Ovary (tissue), 10 donors: ENCODE measurements at places on chromosomes 3 and 15. TPM values are rescaled to one million over a fixed set of nuclear protein-coding genes. Genes with fewer than 3 reads are reported as not detected.

SLC22A14 gene
- 0.12 TPM for total RNA-seq

ADIPOQ gene
- total RNA-seq, result 1.1 TPM

RAB43 gene
- 34.9 TPM for total RNA-seq

RTP3 gene
- not detected for total RNA-seq

PDZRN3 gene
- 88.5 TPM for total RNA-seq

REC114 gene
- total RNA-seq, result not detected

ADGRG7 gene
- not detected for total RNA-seq

CCR3 gene
- total RNA-seq, result not detected

ALG1L2 gene
- total RNA-seq, result 0.54 TPM

RLBP1 gene
- not detected for total RNA-seq

CFAP100 gene
- total RNA-seq, result 2.8 TPM

TMEM40 gene
- total RNA-seq, result not detected

IFT122 gene
- 48.7 TPM for total RNA-seq

DNA sequence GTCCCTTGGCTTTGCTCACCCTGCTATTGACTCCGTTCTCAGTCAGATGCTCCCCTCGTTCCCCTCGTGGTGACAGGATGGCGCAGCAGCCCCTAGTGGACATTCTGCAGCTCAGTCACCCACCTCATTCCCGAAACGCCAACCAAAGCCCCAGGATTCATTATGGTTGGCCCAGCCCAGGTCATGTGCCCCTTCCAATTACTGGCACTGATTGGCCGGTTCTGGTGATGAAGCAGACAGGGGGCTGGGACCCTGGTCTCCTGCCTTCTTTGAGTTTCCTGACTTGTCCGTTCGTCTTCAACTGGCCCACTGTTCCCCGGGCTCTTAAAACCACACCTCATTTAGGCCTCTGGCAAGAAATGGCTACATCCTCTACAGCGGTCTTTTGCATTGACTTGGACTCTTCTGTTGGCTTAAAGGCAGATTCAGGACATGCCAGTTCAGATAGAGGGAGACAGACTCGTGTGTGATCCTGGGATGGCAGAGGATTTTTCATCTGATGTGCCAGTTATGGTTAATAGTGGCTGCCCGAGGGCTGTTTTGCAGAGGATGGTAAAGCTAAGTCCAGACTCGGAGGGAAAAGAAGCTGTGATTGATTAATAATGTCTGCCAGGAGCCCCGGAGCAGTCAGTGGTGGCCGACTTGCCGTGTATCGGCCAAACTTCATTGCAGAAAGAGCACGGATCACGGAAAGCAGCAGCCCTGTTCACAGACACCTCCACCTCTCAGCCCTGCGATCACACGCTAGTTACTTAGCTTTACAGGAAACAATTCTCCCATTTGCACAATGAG lies 37.8 kb downstream of the LSM3 start:
- DNase-seq, result no peak

DNA sequence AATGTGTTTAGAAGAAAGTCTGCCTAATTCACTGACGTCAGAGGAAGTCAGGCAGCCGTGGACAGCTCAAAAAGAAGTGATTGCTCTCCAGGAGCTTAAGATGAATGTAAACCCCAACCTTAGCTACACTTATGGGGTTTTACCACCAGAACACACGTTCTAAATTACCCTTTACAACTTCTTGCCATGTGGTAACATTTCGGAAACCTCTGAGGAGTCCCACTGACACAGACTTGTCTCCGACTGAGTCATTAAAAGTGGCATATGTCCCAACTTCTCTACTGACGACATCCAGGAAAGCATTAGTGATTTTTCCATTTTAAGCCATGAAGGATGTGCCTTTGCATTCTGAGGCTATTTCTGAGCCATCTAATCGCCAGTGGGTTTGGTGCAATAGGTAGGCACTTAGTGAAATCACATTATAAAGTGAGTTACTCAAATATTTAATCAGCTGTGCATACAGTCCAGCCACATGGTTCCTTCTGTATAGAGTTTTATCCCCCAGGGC lies 32.4 kb downstream of the C2CD4A start:
- no peak for DNase-seq

GRCh38 chr3:11220230-11220629 lies 52.0 kb upstream of the ATG7 start:
- no peak for DNase-seq

DNA sequence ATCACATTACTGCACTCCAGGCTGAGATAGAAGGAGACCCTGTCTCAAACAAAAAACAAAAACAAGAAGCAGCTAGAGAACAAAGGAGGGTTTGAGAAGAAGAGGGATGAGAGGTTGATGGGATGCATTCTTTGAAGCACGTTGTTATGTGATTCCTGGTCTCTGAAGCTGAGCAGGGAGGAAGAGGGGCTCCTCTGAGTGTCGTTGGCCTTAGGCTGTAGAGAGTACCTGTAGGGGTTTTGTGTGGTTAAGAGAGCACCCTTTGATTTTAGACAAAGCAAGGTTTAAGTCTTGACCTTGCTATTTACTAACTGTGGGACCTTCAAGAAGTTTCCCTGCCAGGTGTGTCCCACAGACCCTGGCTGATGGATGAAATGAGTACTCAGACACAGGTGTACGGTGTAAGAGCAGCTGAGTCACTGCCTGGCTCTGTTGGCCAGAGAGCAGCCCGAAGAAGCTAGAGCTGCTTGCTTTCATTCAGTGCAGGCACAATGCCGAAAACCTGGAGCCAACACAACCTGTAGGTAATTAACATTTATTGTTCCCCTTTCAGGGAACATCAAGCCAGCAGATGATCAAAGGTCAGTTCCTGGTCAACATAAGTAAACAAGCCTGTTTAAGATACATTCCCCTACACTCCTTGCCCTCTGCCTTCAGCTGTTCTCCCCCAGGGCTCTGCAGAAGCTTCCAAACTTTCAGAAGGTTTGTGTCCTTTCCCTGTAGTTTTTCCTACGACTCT lies 67.2 kb downstream of the LRRK1 start:
- DNase-seq, result no peak

GRCh38 chr15:63362196-63362595 lies 19.4 kb downstream of the CA12 start:
- DNase-seq, result no peak

DNA sequence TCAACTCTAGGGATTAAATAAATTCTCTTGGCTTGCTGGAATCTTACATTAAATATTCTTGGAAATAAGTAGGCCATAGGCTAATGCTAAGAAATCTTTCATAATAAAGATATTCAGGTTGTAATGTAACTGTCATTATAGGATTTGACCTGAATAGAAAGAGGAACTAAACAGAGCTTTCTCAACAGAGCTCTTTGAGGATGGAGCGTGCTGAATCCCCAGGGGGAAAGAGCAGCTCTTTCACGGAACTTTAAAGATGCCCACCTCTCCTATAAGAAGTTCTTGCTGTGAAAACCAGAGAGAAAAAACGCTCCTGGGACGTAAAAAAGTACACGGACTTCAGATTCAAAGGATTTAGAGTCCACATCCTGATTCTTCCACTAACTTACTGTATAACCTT lies 77.9 kb downstream of the NTRK3 start:
- DNase-seq, result no peak

DNA sequence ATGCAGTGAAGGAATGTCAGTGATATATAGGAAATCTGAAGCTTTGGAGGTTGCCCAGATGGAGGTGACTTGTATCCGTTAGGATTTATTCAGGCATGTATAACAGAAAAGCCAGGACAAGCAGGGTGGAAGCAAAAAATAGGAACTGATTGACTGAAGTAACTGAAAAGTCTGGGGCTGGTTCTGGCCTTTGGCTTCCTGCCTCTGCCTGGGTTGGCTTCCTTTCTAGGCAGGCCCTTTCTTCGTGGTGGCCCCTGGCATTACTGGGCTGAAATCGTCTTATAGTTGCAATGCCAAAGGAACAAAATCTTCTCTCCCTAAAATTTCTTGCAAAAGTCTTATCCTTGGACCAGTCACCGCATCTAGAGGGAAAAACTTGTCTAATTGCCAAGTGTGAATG lies 386.1 kb downstream of the PTPRG start:
- DNase-seq, result no peak

DNA sequence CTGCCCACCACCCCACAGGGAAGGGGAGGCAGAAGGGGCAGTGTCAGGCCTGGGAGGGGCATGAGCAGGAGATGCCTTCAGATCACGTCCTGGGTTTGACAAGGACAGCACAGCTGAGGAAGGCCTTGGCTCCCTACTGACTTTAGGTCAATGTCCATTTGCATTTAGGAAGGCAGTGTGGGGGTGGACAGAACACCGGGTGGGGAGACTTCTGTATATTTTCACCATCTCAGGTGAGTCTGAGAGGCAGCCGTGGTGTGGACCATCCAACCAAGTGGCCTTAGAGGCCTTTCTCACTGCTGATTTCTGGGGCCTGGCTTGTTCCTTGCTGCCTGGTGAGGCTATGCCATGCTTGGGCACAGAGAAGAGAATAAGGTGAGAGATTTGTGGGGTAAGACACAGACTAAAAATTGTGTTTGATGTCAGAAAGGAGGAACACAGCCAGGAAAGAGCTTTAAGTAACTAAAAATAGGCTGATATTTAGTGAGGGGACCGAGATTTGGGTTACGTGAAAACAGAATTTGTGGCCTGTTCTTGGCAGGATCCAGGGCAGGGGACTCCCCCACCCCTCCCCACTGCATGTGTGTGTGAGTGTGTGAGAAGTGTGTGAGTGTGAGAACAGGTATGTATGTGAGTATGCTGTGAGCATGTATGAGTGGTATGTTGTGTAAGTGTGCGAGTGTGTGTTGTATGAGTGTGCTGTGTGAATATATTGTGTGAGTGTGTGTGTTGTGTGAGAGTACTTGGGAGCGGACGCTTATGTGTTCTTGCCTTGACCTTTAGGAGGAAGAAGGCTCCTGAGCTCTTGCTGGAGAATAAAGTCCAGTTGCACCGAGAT lies 11.8 kb upstream of the PLA2G4E start:
- no peak for DNase-seq

- no peak for DNase-seq
These were observed 7.2 kb upstream of the FAM174B start for GRCh38 chr15:92662762-92663161.

DNA sequence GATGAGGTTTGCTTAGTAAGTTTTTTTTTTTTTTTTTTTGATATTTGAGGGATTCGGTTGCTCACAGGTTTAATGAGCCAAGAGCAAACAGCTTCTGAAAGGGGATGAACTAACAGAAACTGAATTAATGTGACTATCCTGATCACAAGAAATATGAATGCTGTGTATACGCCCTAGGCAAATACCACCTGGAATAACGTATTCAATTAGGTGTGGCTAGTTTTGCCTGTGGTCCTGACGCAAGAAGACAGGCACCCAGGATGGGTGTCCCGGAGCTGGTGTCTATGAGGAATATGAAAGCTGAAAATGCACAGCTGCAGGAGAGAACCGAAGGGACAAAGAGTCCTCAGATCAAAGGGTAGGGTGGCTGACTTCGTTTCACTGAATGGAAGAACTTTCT lies 14.6 kb downstream of the LSG1 start:
- no peak for DNase-seq

- DNase-seq, result no peak
These were observed 8.0 kb upstream of the SLC22A13 start for GRCh38 chr3:38257583-38257982.

GRCh38 chr3:56694867-56695683 lies 12.0 kb upstream of the TASOR start:
- no peak for DNase-seq

- DNase-seq, result no peak
These were observed 302.0 kb downstream of the RYR3 start for GRCh38 chr15:33612721-33613304.

DNA sequence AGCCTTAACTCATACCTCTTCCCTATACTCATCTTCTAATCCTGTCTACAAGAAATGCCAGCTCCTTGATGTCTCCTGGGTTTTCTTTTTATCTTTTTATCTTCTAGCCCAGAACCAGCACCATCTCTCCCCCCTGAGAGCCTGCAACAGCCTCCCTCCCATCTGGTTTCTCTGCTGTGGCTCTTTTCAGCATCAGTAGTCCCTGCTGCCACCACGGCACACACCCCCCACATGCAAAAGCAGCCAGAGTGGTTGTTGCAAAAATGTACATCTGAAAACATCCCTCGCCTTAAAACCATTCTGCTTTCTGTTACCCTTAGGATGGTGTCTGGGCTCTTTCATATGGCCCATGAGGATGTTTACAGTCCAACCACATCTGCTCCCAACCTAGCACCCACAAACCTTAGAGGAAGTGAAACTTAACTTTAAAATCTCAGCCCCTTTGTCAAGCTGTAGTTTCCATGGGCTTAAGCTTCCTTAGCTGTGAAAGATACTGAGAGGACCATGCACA lies 775 bp downstream of the TTC21A start:
- DNase-seq, result no peak

- no peak for DNase-seq
These were observed 390.4 kb upstream of the PROK2 start for GRCh38 chr3:72175296-72175858.

DNA sequence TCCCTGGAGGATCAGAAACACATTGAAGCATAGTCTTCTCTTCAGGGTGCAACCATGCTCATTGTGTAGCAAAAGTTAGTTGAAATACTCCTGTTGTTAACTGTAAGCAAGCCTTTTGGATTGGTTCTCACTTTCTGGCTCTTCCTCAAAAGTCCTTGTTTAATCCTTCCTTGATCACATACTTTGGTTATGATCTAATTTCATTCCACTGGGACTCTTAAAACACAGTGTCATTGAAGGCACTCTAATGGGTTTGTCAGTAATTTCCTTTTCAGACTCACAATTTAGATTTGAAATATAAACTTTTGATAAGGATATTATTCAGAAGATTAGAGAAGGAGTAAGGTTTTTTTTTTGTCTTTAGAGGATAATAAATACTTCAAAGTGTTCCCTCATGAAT lies 451.7 kb upstream of the SGO1 start:
- no peak for DNase-seq

GRCh38 chr3:39727415-39727814 lies 82.0 kb upstream of the MYRIP start:
- no peak for DNase-seq

DNA sequence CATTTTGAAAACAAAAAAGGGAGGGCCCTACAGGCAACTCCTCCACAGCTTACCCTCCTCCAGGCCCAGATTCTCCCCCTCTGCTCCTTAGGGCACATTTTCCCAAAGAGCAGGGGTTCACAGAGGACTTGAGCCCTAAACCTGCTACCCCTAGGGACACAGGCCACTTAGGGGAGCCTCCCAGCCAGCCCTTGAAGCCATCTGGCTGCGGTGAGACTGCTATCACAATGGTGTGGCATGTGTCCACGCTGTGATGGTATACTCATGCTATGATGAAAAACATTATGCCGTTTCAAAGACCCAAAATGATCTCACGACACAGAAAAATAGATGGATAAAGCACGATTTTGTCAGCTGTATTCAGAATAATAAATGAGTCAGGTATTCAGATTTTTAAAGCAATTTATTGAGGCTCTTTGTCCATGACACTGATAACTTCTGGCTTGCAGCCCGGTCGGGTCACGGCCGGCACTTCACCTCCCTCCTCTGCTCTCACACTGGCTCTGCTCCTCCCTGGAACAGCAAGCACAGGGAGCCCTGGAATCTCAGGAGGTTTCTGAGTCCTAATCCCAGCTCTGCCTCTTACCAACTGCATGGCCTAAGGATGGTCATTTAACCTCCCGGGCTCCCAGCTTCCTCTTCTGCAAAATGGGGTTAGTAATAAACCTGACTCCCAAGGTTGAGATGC lies 115.3 kb downstream of the MEGF11 start:
- DNase-seq, result peak; percentile 79

GRCh38 chr3:196141052-196141865 lies 59.4 kb upstream of the TFRC start:
- DNase-seq, result no peak
